MCF 10A (cell line): ENCODE measurements at places on chromosomes 1 and 21. TPM values are rescaled to one million over a fixed set of nuclear protein-coding genes. Genes with fewer than 3 reads are reported as not detected.
A peak's percentile ranks its signal among the peaks of the same experiment; 100 is the strongest.

GRCh38 chr1:55275941-55276341, 60.8 kb upstream of the USP24 start:
- no peak for DNase-seq

DNA sequence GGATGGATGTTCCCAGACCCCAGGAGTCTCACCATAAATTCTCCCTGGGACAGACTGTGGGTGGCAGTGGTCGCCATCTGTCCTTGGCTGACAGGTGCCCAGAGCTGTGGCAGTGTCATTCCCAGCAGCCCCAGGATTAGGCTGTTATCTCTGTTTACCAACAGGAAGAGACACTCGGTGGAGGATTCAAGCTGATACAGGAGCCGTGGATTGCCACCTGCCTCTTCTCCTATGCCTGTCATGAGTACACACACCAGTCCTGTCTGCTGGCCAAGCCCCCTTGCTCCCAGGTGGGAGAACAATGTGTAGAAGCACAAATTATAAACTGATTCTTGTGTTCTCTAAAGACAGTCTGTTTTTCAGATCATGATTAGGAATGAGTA, 152.6 kb downstream of the ETS2 start:
- no peak for DNase-seq

DNA sequence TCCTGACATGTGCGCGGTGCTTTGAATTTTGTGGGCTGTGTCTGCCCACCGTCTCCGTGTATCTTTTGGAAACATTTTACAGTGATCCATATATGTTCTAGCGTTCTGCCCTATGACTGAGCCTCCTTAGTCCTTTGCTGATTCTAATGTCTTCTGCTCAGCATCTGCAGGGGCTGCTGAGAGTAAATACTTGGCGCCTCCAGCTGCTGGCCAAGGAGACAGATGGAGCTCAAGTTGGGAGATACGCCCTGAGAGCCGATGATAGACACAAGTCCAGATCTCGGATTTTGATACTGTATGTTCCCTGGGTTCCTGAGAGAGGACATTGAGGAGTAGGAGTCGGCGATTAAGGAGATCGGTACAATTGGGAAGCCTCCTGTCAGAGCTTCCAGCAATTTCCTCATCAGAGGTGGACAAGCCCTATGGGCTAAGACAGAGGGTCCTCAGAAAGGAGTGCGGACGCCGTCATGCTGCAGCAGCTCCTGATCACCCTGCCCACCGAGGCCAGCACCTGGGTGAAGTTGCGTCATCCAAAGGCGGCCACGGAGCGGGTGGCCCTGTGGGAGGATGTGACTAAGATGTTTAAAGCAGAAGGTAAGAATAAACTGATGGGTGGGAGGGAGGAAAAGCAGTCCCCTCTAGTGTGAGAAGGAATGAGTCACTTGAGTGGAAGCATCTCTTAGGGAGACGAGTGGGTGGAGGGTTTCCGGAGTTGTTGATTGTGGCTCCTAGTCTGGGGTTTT, 390 bp downstream of the ZFP69B start:
- DNase-seq = peak; percentile 52

The CFAP141 gene
- total RNA-seq = not detected in 2 replicates
